ENCODE measurements at places on chromosomes 1 and 21. TPM values are rescaled to one million over a fixed set of nuclear protein-coding genes. Genes with fewer than 3 reads are reported as not detected.

Gene CLCNKA
- not detected for total RNA-seq

Gene PPP1R12B
- 12.0 TPM for total RNA-seq

- H3K27me3 ChIP-seq = no peaks in the 10 kb centered on the region
- H3K27ac ChIP-seq = no peak overlapping the region
- H3K4me3 ChIP-seq = no peak overlapping the region
- no peaks in the 10 kb centered on the region for H3K36me3 ChIP-seq
- peaks cover 29% of the 10 kb centered on the region for H3K4me1 ChIP-seq
These were observed 34.2 kb upstream of the ATP5PO start for GRCh38 chr21:33949516-33950430.

- DNase-seq = no peak
- H3K27me3 ChIP-seq = no peaks in the 10 kb centered on the region
- H3K4me1 ChIP-seq = no peaks in the 10 kb centered on the region
- no peak overlapping the region for H3K27ac ChIP-seq
- no peaks in the 10 kb centered on the region for H3K36me3 ChIP-seq
These were observed 82.0 kb downstream of the UCHL5 start for GRCh38 chr1:192977089-192977706.

DNA sequence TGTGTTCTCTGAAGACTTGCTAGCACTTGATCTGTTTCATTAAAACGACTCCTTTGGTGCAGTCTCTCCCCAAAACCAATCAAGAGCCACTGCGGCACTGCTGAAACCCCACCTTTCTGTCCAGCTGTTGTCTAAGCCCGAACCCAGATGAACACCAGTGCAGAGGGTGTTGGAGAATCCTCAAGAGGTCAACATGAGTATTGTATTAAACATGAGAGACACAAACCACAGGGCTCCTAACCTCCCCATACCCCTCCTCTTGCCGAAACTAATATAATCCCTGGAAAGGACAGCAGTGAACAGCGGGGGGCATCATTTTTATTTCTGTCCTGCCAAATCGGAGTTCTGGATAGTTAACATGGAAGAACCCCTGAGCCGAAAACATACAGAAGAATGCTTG lies 333.9 kb downstream of the CAMTA1 start:
- no peak for DNase-seq
- no peaks in the 10 kb centered on the region for H3K36me3 ChIP-seq
- no peak overlapping the region for H3K4me3 ChIP-seq
- no peaks in the 10 kb centered on the region for H3K4me1 ChIP-seq
- H3K27ac ChIP-seq = no peak overlapping the region

DNA sequence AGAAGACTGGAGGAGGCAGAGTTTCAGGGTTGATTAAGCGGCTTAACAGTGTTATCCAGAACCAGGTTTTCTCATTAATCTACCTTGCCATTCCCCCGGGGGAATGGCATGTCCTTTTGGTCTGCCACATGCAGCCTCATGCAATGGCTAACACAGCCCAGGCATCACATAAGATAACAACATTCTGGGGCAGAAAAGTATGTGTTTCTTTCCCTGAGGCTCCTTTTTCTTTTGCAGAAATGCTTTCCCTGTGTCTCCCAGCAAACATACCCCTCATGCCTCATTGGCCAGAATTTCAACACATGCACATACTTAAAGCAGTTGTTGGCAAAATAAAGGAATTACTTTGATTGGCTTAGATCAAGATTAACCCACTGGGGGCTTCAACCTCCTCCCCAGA lies 98.6 kb downstream of the OMA1 start:
- no peak overlapping the region for H3K27ac ChIP-seq
- H3K36me3 ChIP-seq = no peaks in the 10 kb centered on the region
- H3K4me3 ChIP-seq = no peak overlapping the region
- no peaks in the 10 kb centered on the region for H3K27me3 ChIP-seq

- H3K27me3 ChIP-seq = no peaks in the 10 kb centered on the region
- no peaks in the 10 kb centered on the region for H3K36me3 ChIP-seq
- peak overlapping the region; percentile 60 for H3K27ac ChIP-seq
- H3K4me3 ChIP-seq = peak overlapping the region; percentile 31
These were observed 46.0 kb upstream of the LRIG2 start for GRCh38 chr1:113027007-113027406.

GRCh38 chr1:155070721-155071569 lies 7.4 kb downstream of the EFNA4 start:
- H3K4me3 ChIP-seq = peak overlapping the region; percentile 63
- DNase-seq = peak; percentile 72
- peaks cover 19% of the 10 kb centered on the region for H3K4me1 ChIP-seq
- peaks cover 3% of the 10 kb centered on the region for H3K36me3 ChIP-seq

DNA sequence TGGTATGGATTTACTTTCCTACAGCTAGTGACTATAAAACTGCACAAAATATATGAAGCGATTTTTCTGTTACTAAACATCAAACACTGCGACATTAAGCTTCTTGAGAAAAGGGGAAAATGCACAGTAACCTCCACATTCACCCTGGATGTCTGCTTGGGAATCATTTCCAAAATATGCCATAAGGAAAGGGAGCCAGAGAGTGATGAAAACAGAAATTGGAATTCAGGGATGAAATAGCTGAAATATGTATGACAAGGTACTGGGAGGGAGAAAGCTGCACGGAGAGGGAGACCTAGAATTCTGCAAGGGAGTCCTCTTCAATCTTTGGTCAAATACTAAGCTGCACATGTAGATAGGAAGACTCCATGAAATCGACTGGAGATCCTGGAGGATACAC lies 31.6 kb upstream of the RAB3GAP2 start:
- DNase-seq = no peak
- H3K36me3 ChIP-seq = no peaks in the 10 kb centered on the region
- no peak overlapping the region for H3K27ac ChIP-seq
- H3K27me3 ChIP-seq = no peaks in the 10 kb centered on the region
- no peaks in the 10 kb centered on the region for H3K4me1 ChIP-seq

All from HepG2 (cell line).